Sigmoid colon (tissue), 7 donors: ENCODE measurements at places on chromosomes 11 and 22. TPM values are rescaled to one million over a fixed set of nuclear protein-coding genes. Genes with fewer than 3 reads are reported as not detected.

GRCh38 chr11:121282886-121283502 is 9.6 kb upstream of the SC5D start:
- no peaks in the 10 kb centered on the region for H3K27me3 ChIP-seq
- no peaks in the 10 kb centered on the region for H3K4me1 ChIP-seq
- no peaks in the 10 kb centered on the region for H3K36me3 ChIP-seq

GRCh38 chr11:108901359-108901758 is 236.5 kb downstream of the DDX10 start:
- no peak overlapping the region for H3K4me3 ChIP-seq
- no peak for DNase-seq
- no peak overlapping the region for H3K27ac ChIP-seq
- no peaks in the 10 kb centered on the region for H3K27me3 ChIP-seq
- no peaks in the 10 kb centered on the region for H3K36me3 ChIP-seq

- no peaks in the 10 kb centered on the region for H3K36me3 ChIP-seq
- no peak overlapping the region for H3K4me3 ChIP-seq
- H3K27me3 ChIP-seq = no peaks in the 10 kb centered on the region
- no peaks in the 10 kb centered on the region for H3K4me1 ChIP-seq
- H3K27ac ChIP-seq = no peak overlapping the region
- DNase-seq = no peak
These were observed 1487.5 kb downstream of the LRRC4C start for GRCh38 chr11:39971938-39972337.

- no peaks in the 10 kb centered on the region for H3K27me3 ChIP-seq
- H3K27ac ChIP-seq = no peak overlapping the region
- H3K4me1 ChIP-seq = no peaks in the 10 kb centered on the region
These were observed 8.9 kb downstream of the YPEL1 start for GRCh38 chr22:21726650-21727049.

GRCh38 chr11:23013509-23013908 is 153.2 kb upstream of the CCDC179 start:
- H3K36me3 ChIP-seq = no peaks in the 10 kb centered on the region
- H3K27ac ChIP-seq = no peak overlapping the region
- no peak overlapping the region for H3K4me3 ChIP-seq
- no peak for DNase-seq
- H3K27me3 ChIP-seq = no peaks in the 10 kb centered on the region

GRCh38 chr11:115164774-115165173 is 339.4 kb downstream of the CADM1 start:
- DNase-seq = no peak
- H3K27ac ChIP-seq = no peak overlapping the region
- H3K27me3 ChIP-seq = peaks cover 26% of the 10 kb centered on the region

DNA sequence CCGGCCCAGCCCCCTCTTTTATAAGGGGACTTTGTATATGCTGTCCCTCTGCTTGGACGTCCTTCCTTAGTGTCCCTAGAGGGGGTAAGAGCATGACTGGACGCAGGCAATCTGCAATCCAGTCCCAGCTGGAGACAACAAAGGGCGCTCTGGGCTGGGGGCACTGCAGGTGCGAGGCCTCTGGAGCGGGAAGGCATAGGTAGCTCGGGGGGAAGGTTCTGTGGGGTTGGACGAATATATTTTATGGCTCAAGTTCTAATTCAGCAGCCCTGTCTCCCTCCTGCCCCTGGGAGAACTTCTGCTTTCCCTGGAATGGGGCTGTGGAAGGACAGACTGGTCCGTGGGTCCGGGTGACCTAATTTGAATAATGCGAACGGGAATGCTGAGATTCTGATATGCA is 40.0 kb downstream of the KCNJ4 start:
- H3K27ac ChIP-seq = no peak overlapping the region
- H3K4me3 ChIP-seq = no peak overlapping the region
- H3K4me1 ChIP-seq = peaks cover 13% of the 10 kb centered on the region
- no peaks in the 10 kb centered on the region for H3K27me3 ChIP-seq

Gene OSBP2
- polyA plus RNA-seq = 1.2 TPM

Gene HBE1
- polyA plus RNA-seq = not detected
